ENCODE measurements at places on chromosomes 1 and 21. TPM values are rescaled to one million over a fixed set of nuclear protein-coding genes. Genes with fewer than 3 reads are reported as not detected.

DNA sequence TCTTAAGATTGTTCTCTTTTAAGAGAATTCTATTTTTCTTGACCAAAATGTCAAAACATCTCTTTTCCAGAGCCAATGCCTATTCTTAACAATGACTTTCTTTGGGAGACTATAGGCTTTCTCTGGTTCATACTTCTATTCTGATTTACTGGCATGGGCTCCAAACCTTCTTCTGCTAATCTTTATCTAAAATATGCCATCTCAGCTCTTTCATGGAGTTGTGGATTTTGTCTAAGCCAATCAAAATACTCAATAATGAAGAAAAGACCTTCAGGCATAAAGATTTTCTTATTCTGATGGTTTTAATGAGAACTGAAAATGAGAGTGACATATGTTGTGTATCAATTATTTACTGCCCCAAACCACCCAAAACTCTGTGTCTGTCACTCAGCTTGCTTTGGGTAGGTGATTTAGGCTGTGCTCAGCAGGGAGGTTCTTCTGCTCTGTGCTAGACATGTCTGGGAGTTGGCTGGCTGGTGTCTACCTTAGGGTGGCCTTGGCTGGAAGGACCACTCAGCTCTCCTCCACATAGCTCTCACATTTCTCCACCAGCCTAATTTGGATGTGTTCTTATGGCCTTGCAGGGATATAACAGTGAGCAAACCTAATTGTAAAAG, 270.8 kb downstream of the PRDM2 start:
- H3K4me3 ChIP-seq, result no peak overlapping the region
- H3K4me1 ChIP-seq, result no peaks in the 10 kb centered on the region
- H3K27ac ChIP-seq, result no peak overlapping the region
- peaks cover 5% of the 10 kb centered on the region for H3K36me3 ChIP-seq
- H3K27me3 ChIP-seq, result no peaks in the 10 kb centered on the region

GRCh38 chr1:160007577-160008200, 24.1 kb downstream of the PIGM start:
- no peaks in the 10 kb centered on the region for H3K27me3 ChIP-seq
- H3K4me3 ChIP-seq, result no peak overlapping the region
- no peaks in the 10 kb centered on the region for H3K4me1 ChIP-seq
- H3K36me3 ChIP-seq, result no peaks in the 10 kb centered on the region

DNA sequence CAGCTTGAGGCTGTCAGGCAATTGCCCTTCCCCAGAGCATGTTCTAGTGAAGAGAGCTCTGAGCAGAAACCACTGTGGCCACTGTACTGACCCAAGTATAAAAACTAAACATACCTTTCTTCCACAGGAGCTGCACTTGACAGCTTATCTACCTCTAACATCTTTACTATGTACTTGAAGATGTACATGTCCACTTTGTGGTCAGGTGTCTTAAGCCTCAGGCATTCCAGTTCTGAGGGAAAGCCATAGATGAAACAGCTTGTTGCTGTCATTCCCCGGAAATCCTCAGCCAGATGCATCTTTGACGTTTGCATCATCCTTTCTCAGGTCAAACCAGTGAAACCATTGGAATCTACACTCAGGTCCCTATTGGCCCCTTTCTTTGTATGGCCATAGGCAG, 70.4 kb downstream of the CHRM3 start:
- H3K36me3 ChIP-seq, result peaks cover 4% of the 10 kb centered on the region
- H3K4me3 ChIP-seq, result no peak overlapping the region
- H3K27ac ChIP-seq, result no peak overlapping the region
- no peak for DNase-seq

- H3K27ac ChIP-seq, result no peak overlapping the region
- no peak for DNase-seq
These were observed 150.5 kb downstream of the LRIG2 start for GRCh38 chr1:113223546-113223945.

- peaks cover 18% of the 10 kb centered on the region for H3K27me3 ChIP-seq
- H3K27ac ChIP-seq, result no peak overlapping the region
- no peak overlapping the region for H3K4me3 ChIP-seq
- H3K36me3 ChIP-seq, result no peaks in the 10 kb centered on the region
- H3K4me1 ChIP-seq, result peaks cover 47% of the 10 kb centered on the region
These were observed 182.6 kb upstream of the EDN2 start for GRCh38 chr1:41666981-41667631.

DNA sequence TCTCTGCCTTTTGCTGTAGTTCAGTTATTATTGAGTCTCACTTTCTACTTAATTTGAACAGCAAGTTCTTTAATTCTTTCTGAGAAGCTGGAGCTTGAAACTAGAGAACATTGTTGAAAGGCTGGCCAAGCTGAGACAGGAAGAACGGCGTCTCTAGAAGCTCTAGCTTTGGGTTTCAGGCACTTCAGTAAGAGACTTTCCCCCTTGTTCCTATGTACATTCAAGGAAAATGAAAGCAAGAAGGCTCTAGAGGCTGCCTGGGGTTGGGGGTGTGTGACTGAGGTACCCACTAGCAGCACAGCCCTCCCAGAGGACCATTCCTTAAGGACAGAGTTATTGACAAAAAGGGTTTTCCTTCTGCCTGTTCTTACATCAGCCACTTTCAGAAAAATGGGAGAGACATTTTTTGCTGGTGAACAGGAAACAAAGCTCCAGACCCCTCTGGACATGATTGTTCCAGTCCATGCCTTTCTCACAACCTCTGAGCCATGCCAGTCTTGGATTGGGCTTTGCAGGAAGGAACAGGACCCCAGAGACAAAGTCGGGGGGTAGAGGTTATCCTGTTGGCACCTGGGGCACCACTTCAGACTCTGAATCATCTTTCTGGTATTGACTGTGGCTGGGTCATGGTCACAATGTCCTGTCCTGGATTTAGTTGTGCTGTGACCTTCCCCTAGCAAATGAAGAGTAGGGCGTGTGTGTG, 63.1 kb downstream of the LAMC2 start:
- H3K27me3 ChIP-seq, result no peaks in the 10 kb centered on the region
- peaks cover 6% of the 10 kb centered on the region for H3K4me1 ChIP-seq

GRCh38 chr1:48261881-48262400, 39.4 kb downstream of the SLC5A9 start:
- H3K27ac ChIP-seq, result no peak overlapping the region
- H3K36me3 ChIP-seq, result no peaks in the 10 kb centered on the region
- no peaks in the 10 kb centered on the region for H3K4me1 ChIP-seq

DNA sequence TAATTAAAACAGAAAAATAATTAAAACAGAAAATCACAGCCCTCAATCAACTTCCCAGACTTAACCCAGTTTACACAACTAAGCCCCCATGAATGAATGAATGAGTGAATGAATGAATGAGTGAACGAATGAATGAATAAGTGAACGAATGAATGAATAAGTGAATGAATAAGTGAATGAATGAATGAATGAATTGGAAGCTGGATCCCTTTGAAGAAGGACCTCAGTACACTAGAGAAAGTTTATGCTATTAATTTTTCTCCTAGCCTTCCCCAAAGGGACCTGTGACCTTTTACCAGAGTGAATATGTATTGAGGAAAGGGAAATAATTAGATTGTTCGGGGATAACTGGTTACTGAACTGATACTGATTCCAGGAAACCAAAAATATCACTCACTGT, 5.6 kb downstream of the SPSB1 start:
- no peak for DNase-seq
- H3K4me3 ChIP-seq, result no peak overlapping the region
- no peak overlapping the region for H3K27ac ChIP-seq
- peaks cover 60% of the 10 kb centered on the region for H3K4me1 ChIP-seq
- no peaks in the 10 kb centered on the region for H3K36me3 ChIP-seq

DNA sequence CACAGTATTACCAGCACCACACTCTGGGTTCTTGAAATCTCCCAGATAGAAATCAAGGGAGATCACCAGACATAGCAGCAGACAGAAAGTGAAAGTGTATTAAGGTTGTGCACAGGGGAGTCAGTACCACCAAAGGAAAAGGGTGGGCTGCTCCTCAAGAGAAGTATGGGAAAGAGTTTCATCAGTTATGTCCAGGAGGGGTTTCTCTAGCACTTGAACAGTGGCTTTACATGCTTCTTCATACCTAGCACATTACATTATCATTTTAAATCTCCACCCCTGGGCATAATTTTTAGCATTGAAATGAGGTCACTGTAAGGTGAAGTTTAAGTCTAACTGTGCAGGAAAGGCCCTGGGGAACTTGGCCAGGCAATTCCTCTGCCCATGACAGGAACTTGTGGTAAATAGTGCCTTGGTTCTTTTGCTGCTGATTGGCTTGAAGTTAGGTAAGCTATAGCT, 601.0 kb downstream of the NUF2 start:
- no peak overlapping the region for H3K4me3 ChIP-seq
- no peaks in the 10 kb centered on the region for H3K27me3 ChIP-seq
- no peaks in the 10 kb centered on the region for H3K36me3 ChIP-seq
- H3K27ac ChIP-seq, result no peak overlapping the region
- H3K4me1 ChIP-seq, result peaks cover 2% of the 10 kb centered on the region
- DNase-seq, result no peak

DNA sequence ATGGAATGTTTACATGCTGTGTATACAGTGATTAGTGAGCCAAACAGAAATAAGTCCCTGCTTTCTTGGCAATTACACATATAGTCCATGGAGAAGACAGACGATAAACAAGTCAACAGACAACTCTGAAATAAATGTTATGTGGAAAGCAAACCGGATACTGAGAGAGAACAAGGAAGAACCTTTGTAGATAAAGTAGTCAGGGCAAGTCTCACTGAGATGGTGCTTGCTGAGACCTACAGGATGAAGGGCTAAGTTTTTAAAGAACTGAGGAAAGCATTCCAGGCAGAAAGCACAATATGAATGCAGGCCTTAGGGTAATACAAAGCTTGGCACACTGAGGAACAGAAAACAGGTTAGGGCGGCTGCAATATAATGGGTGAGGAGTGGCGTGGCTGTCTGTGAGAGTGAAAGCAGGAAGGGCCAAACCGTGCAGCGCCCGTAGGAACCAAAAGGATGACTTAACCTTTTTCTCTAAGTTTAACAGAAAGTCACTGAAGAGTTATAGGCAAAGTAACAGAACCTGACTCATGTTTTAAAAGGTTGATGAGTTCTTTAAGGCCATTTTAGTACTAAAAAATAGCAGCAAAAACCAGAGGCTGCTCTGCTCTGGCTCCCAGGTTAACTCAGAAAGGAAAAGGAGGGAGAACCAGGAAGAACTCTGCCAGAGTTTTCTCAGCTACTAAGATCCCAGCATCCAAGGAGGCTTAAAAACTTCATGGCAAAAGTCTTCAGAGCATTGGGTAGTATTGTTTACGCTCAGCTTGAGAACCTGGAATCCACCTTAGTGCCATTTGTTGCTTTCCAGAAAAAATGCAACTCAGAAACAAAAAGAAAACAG, 8.7 kb upstream of the TTF2 start:
- no peak overlapping the region for H3K27ac ChIP-seq
- peaks cover 6% of the 10 kb centered on the region for H3K4me1 ChIP-seq
- no peaks in the 10 kb centered on the region for H3K36me3 ChIP-seq
- no peak for DNase-seq

DNA sequence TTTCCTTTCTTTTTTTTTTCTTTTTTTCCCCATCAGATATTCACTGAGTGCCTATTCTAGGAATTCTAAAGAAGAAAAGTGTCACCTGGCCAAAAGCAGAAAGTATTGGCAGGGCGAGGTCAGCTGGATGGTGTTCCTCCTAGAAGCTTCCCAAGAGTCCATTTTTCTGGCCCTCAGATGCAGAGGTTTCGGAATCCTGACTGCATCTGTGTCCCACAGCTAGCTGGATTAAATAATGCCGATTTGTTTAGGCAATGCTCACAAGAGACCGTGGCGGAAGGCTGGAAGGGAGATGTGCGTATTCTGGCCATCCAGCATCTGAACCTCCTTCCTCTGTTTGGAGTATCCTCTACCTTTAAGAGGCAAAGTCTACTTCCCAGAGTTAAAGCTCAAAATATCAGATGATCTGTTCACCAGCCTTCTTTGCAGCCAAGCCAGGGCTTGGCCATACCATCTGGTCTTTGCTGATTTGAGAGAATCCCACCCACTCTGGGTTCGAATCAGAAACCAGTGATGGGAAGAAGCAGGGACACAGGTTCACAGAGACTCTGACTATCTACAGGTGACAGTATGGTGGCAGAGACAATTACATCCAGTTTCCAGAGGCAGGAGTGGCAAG, 5.4 kb upstream of the TENT5C start:
- H3K27me3 ChIP-seq, result peaks cover 8% of the 10 kb centered on the region
- DNase-seq, result no peak
- H3K27ac ChIP-seq, result no peak overlapping the region
- H3K4me1 ChIP-seq, result no peaks in the 10 kb centered on the region
- H3K4me3 ChIP-seq, result no peak overlapping the region

- no peak for DNase-seq
- no peaks in the 10 kb centered on the region for H3K36me3 ChIP-seq
- no peaks in the 10 kb centered on the region for H3K4me1 ChIP-seq
- no peaks in the 10 kb centered on the region for H3K27me3 ChIP-seq
- H3K27ac ChIP-seq, result no peak overlapping the region
These were observed 47.0 kb downstream of the EXO1 start for GRCh38 chr1:241895013-241895412.

The ZDHHC18 gene
- total RNA-seq, result 52.6 TPM

The LCE1D gene
- not detected for total RNA-seq

The ZNF593OS gene
- 4.2 TPM for total RNA-seq

The ANGPTL3 gene
- total RNA-seq, result not detected

All from glutamatergic neuron (in vitro differentiated cells).